ENCODE measurements at places on chromosomes 2 and 18.

DNA sequence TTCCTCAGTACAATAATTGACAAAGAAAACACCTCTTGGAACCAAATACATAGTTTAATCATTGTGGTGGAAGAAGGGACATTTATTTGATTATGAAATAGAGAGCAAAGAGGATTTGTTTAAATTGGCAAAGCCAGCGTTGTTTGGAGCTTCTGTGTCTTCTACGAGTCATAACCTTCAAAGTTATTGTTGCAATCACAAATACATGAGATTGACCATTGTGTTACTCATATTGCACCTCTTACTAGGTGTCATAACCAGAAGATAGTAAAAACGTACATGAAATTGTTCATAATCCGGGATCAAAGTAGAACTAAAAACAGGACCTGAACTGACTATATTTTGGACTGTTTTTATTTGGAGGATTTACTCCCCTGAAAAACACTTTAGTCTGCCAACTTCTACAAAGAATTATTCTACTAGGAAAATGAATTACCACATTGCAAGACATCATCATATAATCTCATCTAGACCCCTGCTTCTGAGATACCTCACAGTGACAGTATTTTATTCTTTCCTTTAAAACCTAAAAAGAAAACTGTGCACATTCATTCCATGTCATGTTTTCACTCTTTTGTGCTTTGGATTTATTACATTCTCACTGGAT lies 151.7 kb upstream of the KLF7 start:
- DNase-seq = no peak

DNA sequence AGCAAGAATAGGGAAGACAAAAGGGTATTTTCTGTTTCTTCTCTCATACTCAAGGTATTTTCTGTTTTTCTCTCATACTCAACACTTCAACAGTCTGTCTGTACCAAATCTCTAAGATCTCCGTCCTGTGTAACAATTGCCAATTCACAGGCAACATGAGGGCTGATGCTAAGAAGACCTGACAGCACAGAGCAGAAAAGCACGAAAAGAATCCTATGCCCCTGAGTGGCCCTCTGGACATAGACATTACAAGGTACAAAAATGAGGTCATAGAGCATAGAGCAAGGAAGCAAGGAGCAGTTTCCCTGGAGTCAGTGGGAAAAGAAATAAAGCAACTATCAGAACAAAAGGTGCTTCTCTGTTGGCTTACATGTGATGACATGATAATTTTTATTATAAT lies 1612.6 kb upstream of the CELF4 start:
- no peak for DNase-seq

GRCh38 chr2:10057231-10058107 lies 14.1 kb downstream of the KLF11 start:
- peak; percentile 45 for DNase-seq

DNA sequence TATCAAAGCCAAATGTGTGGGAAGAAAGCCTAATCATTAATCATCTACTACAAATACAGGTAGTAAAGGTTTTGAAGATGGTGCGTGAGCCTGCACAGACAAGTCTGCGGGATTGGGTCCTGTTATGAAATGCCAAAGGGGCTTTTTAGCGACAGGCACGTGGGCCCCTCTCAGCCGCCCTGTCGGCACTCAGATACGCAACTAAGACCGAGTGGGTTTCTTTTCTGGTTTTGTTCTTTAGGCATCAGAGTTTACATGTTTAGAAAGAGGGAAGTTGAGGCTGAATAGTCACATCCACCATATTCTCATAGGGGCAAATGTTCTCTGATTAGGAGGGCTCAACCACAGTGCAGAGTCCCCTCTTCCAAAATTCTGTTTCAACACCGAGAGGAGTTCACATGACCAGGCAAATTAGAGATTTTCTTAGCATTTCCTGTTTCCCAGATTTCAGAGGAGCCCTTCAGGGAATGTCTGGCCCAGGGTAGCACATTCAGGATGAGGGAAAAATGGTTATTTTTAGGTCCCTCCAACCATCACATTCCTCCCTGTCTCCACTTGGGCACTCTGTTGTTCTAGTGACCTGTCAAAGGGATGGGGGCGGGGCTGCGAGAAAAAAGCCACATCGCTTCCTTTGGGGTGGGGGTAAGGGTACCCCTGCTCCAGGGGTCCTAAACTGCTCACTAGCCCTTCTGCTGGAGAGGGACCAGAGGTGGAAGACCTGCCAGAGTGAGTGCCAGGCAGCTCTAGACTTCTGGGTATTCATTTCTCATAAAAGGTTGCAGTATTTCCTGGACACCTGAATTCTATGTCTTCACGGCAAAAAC lies 159.2 kb downstream of the BCL2 start:
- no peak for DNase-seq

DNA sequence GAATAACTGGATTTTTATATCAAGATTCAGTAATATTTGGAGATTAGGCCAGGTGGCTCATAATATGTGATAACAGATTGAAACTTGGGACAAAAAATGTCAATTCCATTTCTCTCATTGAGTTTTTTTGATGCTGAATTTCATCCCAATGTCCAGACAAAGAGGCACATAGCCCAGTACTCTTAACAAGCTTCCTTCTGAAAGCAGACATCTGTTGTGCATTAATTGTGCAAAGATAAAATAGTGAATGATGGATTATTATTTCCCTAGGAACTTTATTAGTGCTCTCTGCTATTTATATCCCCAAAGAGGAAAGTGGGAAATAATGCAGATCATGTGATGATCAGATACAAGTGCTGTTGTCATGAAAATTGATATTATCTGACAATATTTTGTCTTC lies 234.1 kb downstream of the CCDC102B start:
- DNase-seq = no peak

DNA sequence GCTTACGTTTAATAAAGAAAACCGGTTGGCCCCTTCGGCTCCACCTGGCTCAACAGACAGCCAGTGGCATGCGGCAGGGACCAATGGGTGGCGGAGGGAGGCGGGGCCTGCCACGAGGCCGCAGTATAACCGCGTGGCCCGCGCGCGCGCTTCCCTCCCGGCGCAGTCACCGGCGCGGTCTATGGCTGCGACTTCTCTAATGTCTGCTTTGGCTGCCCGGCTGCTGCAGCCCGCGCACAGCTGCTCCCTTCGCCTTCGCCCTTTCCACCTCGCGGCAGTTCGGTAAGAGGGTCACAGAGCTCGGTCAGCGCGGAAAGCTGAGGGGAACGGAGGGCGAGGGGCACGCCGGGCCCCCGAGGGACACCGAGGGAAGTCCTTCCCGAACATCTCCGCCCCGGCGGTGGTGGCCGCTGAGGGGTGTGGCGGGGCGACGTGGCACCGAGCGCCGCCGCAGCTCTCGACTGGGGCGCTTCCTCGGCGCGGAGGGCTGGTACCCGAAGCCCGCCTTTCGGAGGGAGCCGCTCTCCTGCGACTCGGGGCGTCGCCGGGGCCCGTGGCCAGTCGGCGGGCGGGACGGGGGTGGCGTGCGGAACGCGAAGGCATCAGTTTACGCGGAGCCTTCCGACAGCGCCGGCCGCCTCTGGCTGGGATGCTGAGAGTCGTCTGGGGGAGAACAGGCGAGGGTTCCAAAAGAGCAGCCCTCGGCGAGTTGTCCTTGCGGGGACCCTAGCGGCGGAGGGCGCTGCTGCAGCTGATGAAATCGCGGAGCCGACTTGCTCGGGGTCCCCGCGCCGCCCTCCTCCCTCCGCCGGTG lies at the start of gene MTHFD2:
Gene MTHFD2, plus strand, starts transcription at position 155 of the 814 bp plus-strand sequence. Its CDS starts 27 bp downstream, at position 182.
- peak; percentile 89 for DNase-seq

- no peak for DNase-seq
Observed at GRCh38 chr2:43714164-43714563, 37.9 kb upstream of the C1GALT1C1L start.

GRCh38 chr2:69624611-69625010 lies 18.9 kb downstream of the AAK1 start:
- no peak for DNase-seq

DNA sequence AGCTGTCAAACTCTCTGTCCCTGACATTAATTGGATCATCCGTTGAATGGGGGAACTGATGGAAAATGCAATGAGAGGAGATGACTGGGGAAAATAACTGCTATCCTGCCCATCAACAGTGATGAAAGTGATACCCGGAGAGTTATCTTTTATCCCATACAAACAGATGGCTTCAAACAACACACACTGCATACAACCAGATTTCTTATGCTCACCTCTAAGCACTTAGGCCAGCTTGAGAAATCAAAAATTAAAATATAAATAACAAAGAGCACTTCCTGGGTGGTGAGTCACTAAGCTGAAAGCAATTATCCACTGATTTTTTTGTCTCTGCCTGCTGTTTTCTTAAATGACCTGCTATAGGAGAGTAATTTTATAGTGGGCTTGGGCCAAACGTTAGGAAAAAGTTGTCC lies 237.6 kb upstream of the RGPD4 start:
- no peak for DNase-seq

DNA sequence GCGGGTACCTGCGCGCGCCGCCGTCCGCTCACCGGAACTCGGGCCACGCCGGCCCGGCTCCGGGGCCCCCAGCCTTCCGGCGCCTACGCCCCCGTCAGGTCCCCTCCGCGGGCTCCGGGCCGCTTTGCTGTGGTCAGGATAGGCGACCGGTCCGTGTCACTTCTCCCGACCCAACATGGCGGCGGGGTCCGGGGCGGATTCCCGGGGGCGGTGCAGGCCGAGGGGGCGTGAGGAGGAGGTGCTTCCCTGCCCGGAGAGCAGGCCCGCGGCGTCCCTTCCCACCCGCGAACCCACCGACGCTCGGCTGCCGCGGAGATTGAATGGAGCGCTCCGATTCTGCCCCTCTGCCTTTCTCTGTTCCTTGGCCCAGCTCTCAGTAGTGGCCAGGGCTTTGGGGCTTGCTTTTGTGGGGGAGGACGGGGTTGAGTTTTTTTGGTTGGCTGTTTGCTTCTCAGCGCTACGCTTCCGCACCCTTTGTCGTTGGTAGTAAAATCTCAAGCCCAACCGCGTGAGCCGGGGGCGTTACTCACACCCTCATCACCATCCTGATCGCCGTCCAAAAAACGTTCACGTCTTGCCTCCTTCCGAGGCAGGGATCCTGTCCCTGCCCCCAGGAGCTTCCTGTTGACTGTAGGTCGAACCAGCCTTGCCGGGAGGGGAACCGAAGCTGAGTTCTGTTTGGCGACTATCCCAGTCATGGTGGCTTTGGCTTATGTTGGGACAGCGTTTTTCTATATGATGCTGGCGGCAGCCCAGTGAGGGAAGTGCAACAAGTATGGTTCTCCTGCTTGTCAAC lies 532 bp upstream of the YES1 start:
- peak; percentile 64 for DNase-seq
